Fibroblast of skin of back (primary cell): ENCODE measurements at places on chromosomes 6 and 20.

GRCh38 chr20:44018259-44018941 is 103.7 kb downstream of the TOX2 start:
- DNase-seq = peak; percentile 88

GRCh38 chr6:3869284-3869631 is 20.1 kb downstream of the FAM50B start:
- no peak for DNase-seq

DNA sequence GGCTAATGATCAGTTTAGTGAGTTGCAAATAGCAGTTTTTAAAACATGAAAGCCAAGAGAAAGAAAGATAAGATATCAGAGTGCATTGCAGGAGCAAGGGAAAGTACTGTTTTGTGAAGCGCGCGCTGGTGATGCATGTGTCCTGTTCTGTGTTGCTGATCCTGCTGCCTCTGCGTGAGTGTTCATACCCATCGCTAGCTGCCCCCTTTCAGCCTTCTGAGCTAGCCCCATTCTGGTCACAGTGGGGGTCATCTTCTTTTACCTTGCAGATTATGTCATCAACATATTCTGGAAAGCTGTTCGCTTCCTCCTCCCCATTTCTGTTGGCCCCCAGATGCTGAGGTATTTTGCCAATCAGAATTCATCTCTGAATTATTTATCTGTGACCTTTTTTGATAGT is 1.9 kb downstream of the MRAP2 start:
- no peak for DNase-seq

- peak; percentile 28 for DNase-seq
Observed at GRCh38 chr6:13006578-13007300, 290.2 kb downstream of the PHACTR1 start.

GRCh38 chr20:59571551-59572314 is 32.6 kb upstream of the PHACTR3 start:
- peak; percentile 47 for DNase-seq

DNA sequence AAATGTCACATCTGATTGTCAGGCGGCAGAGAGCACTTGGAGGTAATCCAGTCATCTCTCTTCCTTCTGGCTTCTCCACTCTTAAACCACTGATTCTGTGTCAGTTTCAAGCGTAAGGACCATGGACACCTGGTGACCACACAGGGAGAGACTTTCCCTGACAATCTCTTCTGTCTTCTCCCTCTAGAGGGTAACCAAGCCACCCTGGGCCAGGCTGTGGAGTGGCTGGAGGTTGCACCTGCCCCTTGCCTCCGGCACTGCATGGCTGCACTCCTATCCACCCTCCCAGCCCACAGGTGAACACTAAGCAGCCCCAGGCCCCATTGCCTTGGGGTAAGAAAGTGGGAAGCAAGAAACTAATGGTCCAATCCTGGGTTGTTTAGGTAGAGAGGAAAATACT is 78.7 kb downstream of the BFSP1 start:
- DNase-seq = no peak

GRCh38 chr6:108914235-108915022 is 66.2 kb downstream of the ARMC2 start:
- DNase-seq = no peak

- DNase-seq = peak; percentile 53
Observed at GRCh38 chr6:87483929-87484328, 11.2 kb downstream of the SLC35A1 start.

DNA sequence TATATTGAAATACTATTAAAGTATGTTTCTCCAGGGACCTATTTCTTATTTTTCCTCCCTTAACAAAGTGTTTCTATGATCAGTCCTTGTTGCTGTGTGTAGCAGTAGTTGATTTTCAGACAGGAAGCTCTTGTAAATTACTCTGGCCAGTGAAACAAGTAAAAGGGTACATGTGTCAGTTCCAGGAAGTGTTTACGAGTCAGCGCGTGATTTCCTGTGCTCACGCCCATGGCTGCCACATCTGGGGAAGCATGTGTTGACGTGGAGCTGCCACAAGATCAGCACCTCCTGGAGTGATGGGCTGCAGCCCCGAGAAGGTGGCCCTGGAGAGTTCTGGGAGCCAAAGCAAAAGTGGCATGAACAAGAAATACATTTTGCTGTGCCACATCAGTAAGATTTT is 38.6 kb upstream of the GGTLC1 start:
- DNase-seq = peak; percentile 19

- DNase-seq = no peak
Observed at GRCh38 chr6:80404889-80405288, 298.4 kb downstream of the BCKDHB start.

DNA sequence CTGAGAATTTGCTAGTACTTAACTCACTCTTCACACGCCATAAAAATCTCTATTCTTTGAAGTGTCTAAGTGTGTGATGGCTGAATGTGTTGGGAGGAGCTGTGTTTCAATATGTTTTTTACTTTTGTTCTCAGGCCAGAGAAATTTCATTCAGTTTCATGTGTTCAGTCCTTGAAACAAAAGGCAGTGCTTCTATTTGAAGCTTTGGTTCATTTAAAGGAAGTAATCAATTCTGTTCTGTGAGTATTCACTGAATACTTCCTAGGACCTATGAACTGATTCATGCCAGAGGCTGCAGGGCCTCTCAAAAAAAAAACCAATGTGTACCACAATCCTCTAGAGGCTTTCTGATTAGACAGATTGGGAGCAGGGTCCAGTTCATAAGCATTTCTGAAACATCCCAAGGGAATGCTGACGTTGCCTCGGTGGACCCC is 12.4 kb upstream of the F13A1 start:
- DNase-seq = peak; percentile 78

DNA sequence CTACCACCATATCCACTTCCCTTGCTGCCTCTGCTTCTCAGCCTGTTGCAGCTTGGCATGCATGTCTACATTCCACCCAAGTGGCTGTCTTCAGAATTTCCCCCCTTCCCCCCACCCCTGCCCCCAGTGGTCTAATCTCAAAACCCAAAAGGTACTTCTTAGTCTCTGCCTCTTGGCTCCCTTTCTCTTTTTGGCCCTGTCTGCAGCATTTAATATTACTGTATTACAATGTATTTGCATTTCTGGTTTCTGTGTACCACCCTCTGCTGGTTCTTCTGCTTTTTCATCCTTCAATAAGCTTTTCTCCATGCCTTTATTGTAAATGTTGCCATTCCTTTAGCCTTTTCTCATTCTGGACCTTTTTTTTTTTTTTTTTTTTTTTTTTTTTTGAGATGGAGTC is 43.0 kb downstream of the RPRD1B start:
- no peak for DNase-seq

- no peak for DNase-seq
Observed at GRCh38 chr6:165843121-165843520, 180.1 kb upstream of the PDE10A start.

DNA sequence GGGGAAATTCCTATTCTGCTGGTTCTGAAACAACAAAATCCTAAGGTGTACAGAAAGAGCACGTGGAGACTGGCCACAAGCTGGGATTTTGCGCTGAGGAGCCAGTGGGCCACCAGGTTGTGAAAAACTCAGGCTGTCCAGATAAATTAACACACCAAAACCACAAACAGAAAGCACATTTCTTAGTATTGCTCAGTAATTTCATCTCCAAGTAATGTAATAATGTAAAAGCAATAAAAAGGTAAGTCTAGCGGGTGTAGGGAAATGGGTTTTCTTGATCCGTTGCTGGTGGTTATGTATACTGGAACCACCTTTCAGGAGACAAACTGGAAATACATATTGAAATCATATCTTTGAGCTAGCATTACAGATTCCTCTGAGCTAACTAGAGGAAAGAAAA is 195.6 kb upstream of the CNR1 start:
- DNase-seq = no peak

- no peak for DNase-seq
Observed at GRCh38 chr6:67757465-67758033, 877.5 kb upstream of the ADGRB3 start.

GRCh38 chr6:155890409-155890808 is 434.8 kb upstream of the NOX3 start:
- DNase-seq = no peak

DNA sequence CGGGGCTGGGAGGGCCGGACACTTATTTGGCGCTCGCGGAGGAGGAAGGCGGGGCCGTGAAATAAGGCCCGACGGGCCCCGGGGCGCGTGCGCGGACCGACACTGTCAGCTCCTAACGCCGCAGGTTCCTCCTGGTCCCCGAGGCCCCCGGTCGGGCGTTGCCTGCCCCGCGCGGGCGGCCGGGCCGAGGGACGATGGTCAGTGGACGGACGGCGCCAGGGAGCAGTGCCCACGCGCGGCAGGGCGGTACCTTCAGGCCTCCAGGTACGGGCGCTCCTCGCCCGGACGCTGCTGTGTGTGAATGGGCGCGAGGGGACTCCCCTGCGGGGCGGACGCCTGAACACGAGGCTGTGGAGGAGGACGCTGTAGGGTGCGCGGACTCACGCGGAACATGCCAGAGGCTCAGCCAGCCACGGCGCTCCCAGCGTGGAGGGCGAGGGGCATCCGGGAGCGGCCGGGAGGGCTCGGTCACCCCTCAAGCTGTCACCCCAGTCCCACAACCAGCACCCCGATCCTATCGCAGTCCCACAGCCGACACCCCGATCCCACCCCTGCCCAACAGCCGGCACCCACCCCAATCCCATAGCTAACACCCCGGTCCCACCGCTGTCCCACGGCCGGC is 339 bp upstream of the GMEB2 start:
- DNase-seq = peak; percentile 91

DNA sequence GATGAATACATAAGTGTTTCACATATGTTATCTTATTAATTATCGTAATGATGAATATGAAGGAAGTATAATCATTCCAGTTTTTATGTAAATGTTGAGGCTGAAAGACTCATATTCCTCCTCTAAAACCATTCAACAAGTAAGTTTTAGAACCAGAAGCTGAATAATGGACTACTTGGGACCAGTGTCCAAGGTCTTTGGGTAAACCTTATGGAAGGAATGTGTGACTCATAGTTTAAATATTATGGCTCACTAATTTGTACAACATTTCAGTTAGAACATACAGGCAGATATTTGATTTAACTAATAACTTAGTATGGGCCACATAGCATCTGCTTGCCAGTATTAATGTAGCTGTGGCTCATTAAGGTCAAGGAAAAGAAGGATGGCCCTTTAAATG is 209.6 kb downstream of the TFAP2B start:
- DNase-seq = peak; percentile 72

DNA sequence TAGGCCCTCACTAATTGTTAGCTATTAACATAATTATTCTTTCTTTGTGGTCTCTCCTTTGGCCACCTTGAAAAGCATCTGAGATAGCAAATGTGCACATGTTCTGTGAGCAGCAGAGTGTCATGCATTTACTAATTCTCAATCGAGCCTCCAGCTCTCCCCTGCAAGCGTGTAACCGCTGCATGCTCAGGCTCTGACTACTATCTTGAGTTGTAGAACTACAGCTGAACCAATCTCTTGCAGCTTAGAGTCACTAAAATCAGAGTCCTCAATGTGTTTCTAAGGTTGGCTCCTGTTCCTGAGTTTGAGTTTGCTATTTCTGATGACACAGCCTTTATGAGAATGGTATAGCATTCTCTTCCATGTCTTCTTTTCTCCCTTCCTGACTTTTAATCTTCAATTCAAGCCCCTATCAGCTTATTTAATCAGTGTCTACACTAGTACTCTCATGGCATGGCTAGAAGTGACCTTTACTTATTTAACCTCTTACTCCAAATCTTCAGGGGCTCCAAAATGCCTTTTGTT is 65.5 kb downstream of the PPP1R3G start:
- DNase-seq = peak; percentile 38

GRCh38 chr6:115665310-115665709 is 395.4 kb downstream of the FRK start:
- no peak for DNase-seq

DNA sequence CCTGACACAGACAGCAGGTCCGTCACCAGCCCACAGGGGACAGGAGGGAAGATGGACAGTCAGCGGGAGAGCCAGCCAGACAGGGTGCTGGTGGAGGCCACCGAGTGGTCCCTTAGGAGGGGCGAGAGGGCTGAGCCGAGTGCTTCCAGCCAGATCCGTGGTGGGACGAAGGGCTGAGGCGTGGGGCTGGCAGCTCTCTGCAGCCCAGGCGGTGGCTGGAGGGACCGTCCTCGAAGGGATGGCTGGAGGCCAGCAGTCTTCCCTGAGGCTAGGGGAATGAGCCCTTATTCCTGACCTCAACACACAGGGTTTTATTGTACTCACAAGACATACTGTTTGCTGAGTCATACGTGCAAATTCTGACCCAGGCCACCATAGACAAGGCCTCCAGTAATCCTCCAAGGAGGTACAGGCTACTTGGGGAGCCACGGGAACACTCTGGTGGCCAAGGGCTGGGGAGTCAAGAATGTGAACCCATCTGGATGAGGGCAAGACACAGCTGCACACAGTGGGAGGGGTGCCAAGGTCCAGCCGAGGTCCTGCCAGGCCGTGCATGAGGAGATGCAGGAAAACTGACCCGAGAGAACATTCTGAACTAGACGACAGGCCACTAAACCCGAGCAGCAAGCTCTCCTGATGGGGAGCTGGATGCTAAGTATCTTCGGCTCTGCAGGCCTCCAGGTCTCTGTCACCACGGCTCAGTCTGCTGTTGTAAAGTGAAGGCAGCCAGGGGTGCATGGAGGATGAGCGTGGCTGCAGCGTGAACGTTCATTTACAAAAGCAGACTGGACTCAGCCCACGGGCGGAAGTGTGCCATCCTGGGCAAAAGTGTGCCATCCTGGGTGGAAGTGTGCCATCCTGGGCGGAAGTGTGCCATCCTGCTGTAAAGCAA is 242.5 kb downstream of the TTLL2 start:
- no peak for DNase-seq

GRCh38 chr6:32983964-32984621 is 15.7 kb downstream of the BRD2 start:
- DNase-seq = no peak

DNA sequence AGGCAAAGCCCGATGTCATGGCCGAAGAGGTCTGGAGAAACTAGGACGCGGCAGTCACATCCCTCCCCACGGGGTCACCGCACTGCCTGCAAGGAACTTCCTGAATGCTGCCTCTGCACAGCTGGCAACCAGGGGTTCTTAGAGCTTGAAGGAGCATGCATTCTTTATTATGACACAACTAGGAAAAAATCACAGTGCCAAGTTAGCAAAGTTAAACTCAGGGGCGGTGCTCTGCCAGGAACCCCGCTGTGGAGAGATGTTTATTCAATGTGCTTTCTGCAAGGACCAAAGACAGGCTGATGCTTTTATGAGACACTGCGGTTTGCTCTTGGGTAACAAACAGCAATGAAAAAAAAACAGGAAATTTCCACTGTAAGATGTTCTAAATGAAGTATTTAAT is 287.3 kb upstream of the FOXQ1 start:
- DNase-seq = peak; percentile 92
